ENCODE measurements at places on chromosomes 3 and 15.

GRCh38 chr3:73365756-73366397 lies 258.9 kb downstream of the PDZRN3 start:
- no peak for DNase-seq

DNA sequence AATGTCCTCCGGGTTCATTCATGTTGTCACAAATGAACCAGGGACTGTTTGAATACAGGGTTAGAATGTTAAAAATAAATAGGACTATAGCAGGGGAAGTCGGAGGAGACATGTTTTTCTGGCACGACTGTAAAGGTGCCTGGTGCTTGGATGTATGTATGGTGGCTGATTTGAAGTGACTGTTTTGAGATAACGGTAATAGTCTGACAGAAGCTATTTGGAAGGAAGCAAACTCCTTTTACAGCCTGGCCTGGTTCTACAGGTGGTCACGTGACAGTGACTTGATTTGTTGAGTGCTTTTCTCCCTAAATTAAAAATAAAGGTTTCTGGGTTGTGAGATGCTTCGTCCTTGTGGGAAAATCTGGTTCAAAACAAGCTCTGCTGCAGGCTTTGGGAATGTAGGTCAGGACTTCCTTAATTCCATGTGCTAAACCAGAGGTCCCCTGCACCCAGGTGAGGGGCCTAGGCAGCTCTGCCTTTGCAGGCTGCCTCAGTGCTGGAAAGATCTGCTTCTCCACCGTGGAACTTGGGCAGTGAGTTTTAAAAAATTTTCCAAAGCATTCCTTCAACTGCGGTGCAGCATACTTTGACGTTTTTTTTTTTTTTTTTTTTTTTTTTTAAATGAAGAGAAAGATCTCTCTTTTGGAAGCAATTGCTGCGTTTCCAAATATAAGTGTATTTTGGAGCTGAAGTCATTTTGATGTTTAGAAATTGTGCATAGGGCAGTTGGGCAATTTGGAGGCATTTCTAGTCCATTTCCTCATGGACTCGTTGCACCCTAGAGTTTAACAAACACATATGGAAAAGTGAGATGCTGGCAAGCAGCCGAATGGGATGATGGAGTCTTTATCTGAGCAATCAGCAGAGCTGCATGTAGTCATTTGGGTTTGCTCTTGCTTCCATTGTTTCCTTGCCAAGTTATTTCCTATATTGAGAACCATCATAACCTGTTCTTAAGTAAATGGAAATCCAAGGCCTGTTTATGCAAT lies 30.9 kb downstream of the ITPR1 start:
- DNase-seq = no peak

DNA sequence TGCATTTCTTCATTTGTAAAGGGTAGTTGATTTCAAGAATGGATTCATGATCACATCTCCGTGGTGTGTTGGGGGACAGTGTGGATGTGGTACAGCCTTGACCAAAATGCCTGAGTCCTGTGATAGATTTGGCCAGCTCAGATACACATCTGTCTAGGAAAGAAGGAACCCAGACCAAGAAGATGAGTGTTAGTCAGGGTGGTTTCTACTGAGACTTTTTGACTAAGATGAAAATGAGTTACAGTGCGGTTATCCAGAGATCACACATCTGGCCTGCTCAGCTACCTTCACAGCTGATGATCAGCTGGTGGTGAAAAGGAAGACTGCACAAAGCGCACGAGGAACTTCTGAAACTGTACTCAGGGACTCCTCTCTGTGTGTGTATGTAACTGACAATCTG lies 68.0 kb downstream of the FNDC3B start:
- peak; percentile 72 for DNase-seq

- no peak for DNase-seq
Measured at GRCh38 chr3:193342551-193342950, 36.0 kb downstream of the ATP13A5 start.

GRCh38 chr3:71229905-71230657 lies 353.4 kb downstream of the FOXP1 start:
- DNase-seq = no peak

DNA sequence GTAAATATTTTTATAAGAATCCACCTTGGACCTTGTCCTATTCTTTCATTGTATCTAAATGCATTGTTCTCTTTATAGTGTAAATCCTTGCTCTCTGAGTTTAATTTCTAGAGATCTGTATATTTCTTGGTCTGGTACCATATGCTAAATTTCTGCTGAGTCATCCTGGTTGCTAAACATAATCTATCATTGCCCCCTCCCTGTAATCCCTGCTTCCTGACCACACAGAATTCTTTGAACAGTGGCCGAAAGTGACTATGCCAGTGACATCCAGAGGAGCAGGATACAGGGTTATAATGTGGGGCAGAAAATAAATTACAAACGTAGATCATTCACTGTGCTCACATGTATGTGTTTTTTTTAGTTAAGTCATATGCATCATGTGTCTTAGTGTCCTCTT lies 143.1 kb downstream of the DIPK2A start:
- DNase-seq = no peak

- DNase-seq = no peak
Measured at GRCh38 chr3:148077318-148077923, 620.3 kb upstream of the AGTR1 start.

- peak; percentile 81 for DNase-seq
Measured at GRCh38 chr15:78000091-78000926, 77.2 kb downstream of the TBC1D2B start.

- no peak for DNase-seq
Measured at GRCh38 chr3:64493149-64493548, 194.7 kb downstream of the ADAMTS9 start.

- peak; percentile 29 for DNase-seq
Measured at GRCh38 chr3:57007521-57008460, 52.7 kb upstream of the SPATA12 start.

GRCh38 chr3:151800431-151800830 lies 13.5 kb upstream of the AADAC start:
- no peak for DNase-seq

- no peak for DNase-seq
Measured at GRCh38 chr3:44883213-44883955, 9.0 kb downstream of the TGM4 start.

GRCh38 chr15:65028921-65029735 lies at the start of gene MTFMT:
TSS of gene MTFMT (minus strand) at chr15:65029639. CDS start at chr15:65029613, 26 bp downstream.
- DNase-seq = peak; percentile 90

DNA sequence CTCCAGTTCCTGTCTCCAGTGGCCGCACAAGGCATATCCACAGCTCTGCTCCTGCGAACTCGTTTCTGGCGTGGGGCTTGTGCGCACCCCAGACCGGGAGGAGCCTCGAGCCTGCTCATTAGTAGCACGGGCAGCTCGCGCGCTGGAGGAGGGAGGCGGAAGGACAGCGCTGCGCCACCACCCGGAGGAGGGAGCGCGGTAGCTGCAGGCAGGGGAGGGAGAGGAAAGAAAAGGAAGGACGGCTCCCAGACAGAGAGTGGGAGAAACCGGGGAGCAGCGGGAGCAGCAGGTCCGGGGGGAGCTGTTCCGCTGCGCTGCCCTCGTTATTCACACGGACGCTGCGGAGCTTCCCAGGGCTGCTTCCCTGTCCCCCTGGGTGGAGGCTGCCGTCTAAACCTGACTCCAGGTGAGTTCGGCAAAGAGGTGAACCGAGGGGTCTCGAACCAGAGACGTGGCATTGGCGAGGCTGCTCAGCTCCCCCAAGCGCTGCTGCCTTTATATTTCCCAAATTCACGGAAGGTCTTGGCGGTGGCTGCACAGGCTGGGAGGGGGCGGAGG lies 121.3 kb upstream of the ZNF717 start:
- DNase-seq = no peak

DNA sequence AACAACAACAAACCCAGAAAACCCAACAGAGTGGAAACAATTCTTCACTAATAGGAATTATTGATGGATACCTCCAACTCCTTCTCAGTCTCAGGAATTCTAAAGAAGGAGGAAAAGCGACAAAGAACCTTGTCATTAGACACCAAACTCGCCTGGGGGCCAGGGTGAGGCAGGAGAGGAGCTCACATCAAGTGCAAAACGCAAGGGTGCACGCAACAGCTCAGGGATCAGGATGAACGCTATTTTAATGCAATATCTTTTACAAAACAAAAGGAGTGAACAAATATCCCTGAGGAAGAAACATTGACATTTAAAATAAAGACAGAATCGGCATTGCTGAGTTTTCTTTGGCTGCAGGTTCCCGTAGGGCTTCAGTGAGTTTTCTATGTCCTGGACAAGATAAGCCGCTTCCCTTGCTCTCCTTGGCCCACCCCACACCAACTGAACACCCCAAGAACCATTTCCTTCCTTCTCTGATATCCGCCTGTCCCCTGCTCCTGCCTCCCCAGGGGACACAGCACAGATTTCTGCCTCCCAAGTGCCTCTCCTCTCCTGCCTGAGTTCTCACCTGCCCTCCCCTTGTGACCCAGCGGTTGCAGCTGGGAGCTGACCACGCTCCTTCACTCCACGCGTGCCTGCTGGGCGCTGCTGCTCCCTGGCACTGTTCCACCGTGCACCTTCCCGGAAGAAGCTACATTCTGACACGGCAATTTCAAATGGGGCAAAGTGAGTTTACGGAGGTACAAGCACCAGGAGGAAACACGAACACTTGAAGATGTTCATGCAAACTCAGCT lies 63.0 kb downstream of the ATP10A start:
- DNase-seq = no peak

GRCh38 chr3:37712421-37712820 lies 149.3 kb upstream of the CTDSPL start:
- DNase-seq = no peak

GRCh38 chr3:47016086-47016933 lies 36.8 kb downstream of the NBEAL2 start:
- no peak for DNase-seq

GRCh38 chr3:113597596-113598354 lies 65.4 kb downstream of the SIDT1 start:
- DNase-seq = no peak

GRCh38 chr3:159928666-159929065 lies 60.0 kb upstream of the IL12A start:
- no peak for DNase-seq

- no peak for DNase-seq
Measured at GRCh38 chr3:111333642-111334041, 208.4 kb upstream of the CD96 start.

DNA sequence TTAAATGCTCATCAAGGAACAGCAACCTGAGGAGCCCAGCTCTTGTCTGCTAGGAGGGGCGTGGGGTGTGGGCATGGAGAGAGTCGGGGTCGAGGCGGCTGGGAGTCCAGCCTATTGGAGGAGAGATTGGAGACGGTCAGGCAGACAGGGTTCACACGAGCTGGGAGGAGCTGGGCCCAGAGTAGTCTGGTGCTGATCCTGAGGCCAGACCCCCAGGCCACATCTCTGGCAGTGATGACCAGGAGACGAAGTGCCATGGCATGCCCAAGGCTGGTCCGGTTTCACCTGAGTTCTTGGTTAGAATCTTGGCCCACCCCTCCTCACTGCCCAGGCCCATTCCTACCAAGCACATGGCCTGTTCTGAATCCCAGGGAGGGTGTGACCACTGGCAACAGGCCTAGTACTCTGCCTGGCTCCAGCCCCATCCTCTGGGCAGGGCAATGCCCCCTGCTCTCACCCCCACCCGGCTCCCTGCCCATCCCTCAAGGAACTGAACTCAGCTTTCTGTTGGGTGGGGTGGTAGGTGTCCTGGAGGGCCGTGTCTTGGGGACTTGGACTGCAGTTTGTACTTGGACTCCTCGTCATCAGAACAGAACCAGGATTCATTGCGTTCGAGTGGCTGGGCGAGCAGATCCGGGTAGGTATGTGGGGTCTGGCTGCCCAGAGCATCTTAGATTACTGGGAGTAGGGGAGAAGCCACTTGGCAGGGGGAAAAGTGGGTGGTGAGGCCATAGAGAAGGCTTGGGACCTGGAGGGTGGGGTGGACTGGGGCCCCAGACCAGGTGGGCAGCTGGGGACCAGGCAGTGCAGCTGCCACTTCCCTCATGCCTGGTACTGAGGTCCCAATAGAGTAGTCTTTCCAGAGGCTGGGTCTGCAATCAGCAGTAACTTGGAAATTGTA lies 20.8 kb downstream of the SLC28A1 start:
- DNase-seq = no peak

- no peak for DNase-seq
Measured at GRCh38 chr3:177209509-177209908, 12.2 kb upstream of the TBL1XR1 start.

DNA sequence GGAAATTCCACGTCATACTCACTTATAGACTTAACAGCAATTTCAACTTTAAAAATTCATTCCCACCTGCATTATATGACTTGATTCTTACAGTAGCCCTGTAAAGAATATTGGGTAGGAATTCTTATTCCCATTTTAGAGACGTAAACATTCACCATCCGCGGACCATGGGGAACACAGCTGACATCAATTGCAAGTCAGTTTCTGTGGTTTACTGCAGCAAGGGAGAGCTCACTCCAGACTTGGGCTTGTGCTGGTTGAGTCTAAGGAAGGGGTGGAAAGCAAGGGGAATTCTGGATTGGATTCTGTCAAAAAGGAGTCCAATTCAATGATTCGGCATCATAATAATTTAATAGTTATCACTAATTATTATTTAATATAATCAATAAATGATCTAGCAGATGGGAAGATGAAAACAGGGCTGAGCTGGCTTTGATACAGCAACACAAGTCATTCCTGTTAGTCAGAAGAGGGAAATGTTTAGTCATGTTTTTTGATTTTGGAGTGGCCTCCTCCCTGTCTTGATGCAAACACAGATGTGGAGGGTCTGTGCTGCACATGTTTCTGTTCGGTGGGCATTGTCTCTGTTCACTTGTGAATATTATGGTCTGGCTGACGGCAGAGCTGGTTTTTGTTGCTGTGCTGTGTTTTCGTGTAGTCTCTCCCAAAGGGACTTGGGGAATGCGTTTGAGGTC lies 9.7 kb downstream of the LIPC start:
- no peak for DNase-seq

DNA sequence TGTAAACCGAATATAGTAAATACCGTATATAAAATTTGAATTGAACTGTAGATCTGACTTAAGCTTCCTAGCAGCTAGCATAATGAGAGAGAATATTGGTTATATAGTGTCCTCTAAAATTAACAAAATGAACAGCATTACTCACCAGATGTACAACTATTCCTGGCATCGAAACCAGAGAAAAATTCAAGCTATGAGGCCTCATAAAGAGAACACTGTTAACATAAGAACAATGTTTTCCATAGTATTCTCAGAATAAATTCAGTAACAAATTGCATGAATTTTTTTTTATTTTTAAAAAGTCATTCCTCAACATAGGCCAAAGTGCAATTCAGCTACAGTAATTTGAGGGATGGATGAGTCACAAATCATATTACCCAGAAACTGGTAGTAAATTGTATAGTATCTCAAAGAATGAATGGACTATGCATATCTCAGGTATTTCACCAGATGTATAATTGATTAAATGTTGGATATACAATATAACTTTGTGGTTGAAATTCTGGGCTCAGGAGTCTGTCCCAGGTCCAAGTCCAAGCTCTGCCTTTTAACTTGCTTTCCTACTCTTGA lies 5.0 kb downstream of the TMEM207 start:
- no peak for DNase-seq

- no peak for DNase-seq
Measured at GRCh38 chr3:153043729-153044328, 118.2 kb upstream of the RAP2B start.

GRCh38 chr3:127889461-127889863 lies 25.6 kb upstream of the KBTBD12 start:
- DNase-seq = no peak

GRCh38 chr15:64694816-64695215 lies 80.6 kb downstream of the RBPMS2 start:
- no peak for DNase-seq

All from stimulated activated CD4-positive, alpha-beta T cell treated with anti-CD3 and anti-CD28 coated beads, Interleukin-1b, Interleukin-23, amount 100 ng/mL, for 48 hours (primary cell).